ENCODE measurements at places on chromosomes 16 and 17. TPM values are rescaled to one million over a fixed set of nuclear protein-coding genes. Genes with fewer than 3 reads are reported as not detected.

GRCh38 chr17:62062302-62062701 is 2.8 kb downstream of the MED13 start:
- peak overlapping the region; percentile 96 for H3K4me3 ChIP-seq
- H3K36me3 ChIP-seq: peaks cover 58% of the 10 kb centered on the region
- H3K4me1 ChIP-seq: peaks cover 52% of the 10 kb centered on the region
- H3K27ac ChIP-seq: no peak overlapping the region
- H3K27me3 ChIP-seq: no peaks in the 10 kb centered on the region

GRCh38 chr17:17300624-17301568 is 2.3 kb upstream of the NT5M start:
- H3K36me3 ChIP-seq: no peaks in the 10 kb centered on the region
- H3K4me1 ChIP-seq: peaks cover 36% of the 10 kb centered on the region
- DNase-seq: peak; percentile 36
- H3K27me3 ChIP-seq: no peaks in the 10 kb centered on the region
- peak overlapping the region; percentile 73 for H3K4me3 ChIP-seq

- H3K4me3 ChIP-seq: peak overlapping the region; percentile 78
- peaks cover 37% of the 10 kb centered on the region for H3K27me3 ChIP-seq
- DNase-seq: no peak
- no peaks in the 10 kb centered on the region for H3K36me3 ChIP-seq
- no peak overlapping the region for H3K27ac ChIP-seq
- H3K4me1 ChIP-seq: peaks cover 37% of the 10 kb centered on the region
Measured at GRCh38 chr17:44969144-44969780, 1.2 kb upstream of the C1QL1 start.

GRCh38 chr17:57092171-57092570 is 7.1 kb downstream of the AKAP1 start:
- no peaks in the 10 kb centered on the region for H3K36me3 ChIP-seq
- no peaks in the 10 kb centered on the region for H3K27me3 ChIP-seq
- H3K27ac ChIP-seq: no peak overlapping the region
- H3K4me3 ChIP-seq: no peak overlapping the region

GRCh38 chr16:19609359-19609758 is 53.9 kb downstream of the VPS35L start:
- H3K4me3 ChIP-seq: no peak overlapping the region
- DNase-seq: no peak
- H3K4me1 ChIP-seq: no peaks in the 10 kb centered on the region
- no peak overlapping the region for H3K27ac ChIP-seq
- peaks cover 86% of the 10 kb centered on the region for H3K36me3 ChIP-seq
- H3K27me3 ChIP-seq: no peaks in the 10 kb centered on the region

GRCh38 chr16:85307552-85308364 is 195.5 kb upstream of the CIBAR2 start:
- peaks cover 3% of the 10 kb centered on the region for H3K27me3 ChIP-seq
- no peak overlapping the region for H3K4me3 ChIP-seq
- no peak for DNase-seq
- no peaks in the 10 kb centered on the region for H3K36me3 ChIP-seq
- H3K4me1 ChIP-seq: peaks cover 75% of the 10 kb centered on the region

GRCh38 chr16:67105881-67106280 is 3.9 kb upstream of the PHAF1 start:
- H3K4me1 ChIP-seq: peaks cover 32% of the 10 kb centered on the region
- no peak for DNase-seq
- H3K27me3 ChIP-seq: no peaks in the 10 kb centered on the region
- peaks cover 11% of the 10 kb centered on the region for H3K36me3 ChIP-seq

- H3K27me3 ChIP-seq: no peaks in the 10 kb centered on the region
- peaks cover 60% of the 10 kb centered on the region for H3K36me3 ChIP-seq
- H3K27ac ChIP-seq: no peak overlapping the region
- DNase-seq: no peak
Measured at GRCh38 chr17:2703606-2704005, 8.0 kb downstream of the CLUH start.

- H3K4me1 ChIP-seq: peaks cover 18% of the 10 kb centered on the region
- H3K36me3 ChIP-seq: no peaks in the 10 kb centered on the region
- H3K27me3 ChIP-seq: peaks cover 21% of the 10 kb centered on the region
- no peak for DNase-seq
- H3K4me3 ChIP-seq: no peak overlapping the region
Measured at GRCh38 chr17:385836-386140, 33.2 kb upstream of the RPH3AL start.

- DNase-seq: no peak
- no peaks in the 10 kb centered on the region for H3K36me3 ChIP-seq
- H3K4me3 ChIP-seq: no peak overlapping the region
- peaks cover 3% of the 10 kb centered on the region for H3K4me1 ChIP-seq
Measured at GRCh38 chr16:23306199-23307100, 4.3 kb downstream of the SCNN1B start.

GRCh38 chr17:49573510-49574322 is 2.0 kb upstream of the NXPH3 start:
- H3K36me3 ChIP-seq: no peaks in the 10 kb centered on the region
- peaks cover 13% of the 10 kb centered on the region for H3K4me1 ChIP-seq
- H3K4me3 ChIP-seq: no peak overlapping the region
- H3K27me3 ChIP-seq: peaks cover 42% of the 10 kb centered on the region
- DNase-seq: no peak

The CORO6 gene
- total RNA-seq: 4.1 TPM

The PPY gene
- not detected for total RNA-seq

The RNF135 gene
- 16.7 TPM for total RNA-seq
